ENCODE measurements at places on chromosomes 13 and 19. TPM values are rescaled to one million over a fixed set of nuclear protein-coding genes. Genes with fewer than 3 reads are reported as not detected.

The ZFP14 gene
- 6.3 TPM for total RNA-seq

The RUVBL2 gene
- total RNA-seq = 72.5 TPM

The PLEKHA4 gene
- 34.3 TPM for total RNA-seq

The FBXO17 gene
- total RNA-seq = 44.9 TPM

The GPR12 gene
- not detected for total RNA-seq

- no peak for DNase-seq
These were observed 206.4 kb downstream of the NHLRC3 start for GRCh38 chr13:39244561-39245230.

DNA sequence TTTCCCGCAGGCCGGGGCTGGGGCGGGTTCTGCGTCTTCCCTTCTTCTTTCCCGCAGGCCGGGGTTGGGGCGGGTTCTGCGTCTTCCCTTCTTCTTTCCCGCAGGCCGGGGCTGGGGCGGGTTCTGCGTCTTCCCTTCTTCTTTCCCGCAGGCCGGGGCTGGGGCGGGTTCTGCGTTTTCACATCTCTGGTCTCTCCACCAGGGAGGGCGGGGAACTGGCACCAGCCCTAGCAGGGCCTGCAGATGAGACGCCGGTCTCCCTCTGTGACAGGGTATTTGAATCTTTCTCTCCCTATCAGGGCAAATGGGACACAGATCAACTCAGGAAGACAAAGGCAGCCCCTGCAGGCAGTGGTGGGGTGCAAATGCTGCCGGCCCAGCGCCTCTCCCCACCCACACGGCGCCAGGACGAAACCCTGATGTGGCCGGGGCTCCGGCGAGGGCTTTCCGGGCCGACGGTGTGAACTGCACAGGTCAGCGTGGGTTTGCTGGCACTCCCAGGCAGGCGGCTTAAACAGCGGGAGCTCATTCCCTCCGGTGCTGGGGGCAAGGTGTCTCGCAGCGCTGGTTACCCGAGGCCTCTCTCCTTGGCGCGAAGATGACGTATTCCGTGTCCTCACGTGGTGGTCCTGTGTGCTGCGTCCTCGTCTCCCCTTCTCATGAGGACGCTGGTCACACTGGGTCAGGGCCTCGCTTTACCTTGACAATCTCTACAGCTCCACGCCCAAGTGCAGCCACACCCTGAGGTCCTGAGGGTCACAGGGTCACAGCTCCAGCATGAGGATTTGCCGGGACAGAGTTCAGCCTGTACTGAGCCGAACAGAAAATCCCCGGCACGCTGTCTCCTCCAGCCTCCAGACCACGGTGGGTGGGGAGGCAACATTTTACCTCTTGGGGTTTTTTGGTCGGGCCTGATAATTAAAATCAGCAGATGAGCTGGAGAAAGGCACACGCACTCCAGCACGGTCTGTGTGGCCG is 717 bp upstream of the C13orf46 start:
- DNase-seq = peak; percentile 83

DNA sequence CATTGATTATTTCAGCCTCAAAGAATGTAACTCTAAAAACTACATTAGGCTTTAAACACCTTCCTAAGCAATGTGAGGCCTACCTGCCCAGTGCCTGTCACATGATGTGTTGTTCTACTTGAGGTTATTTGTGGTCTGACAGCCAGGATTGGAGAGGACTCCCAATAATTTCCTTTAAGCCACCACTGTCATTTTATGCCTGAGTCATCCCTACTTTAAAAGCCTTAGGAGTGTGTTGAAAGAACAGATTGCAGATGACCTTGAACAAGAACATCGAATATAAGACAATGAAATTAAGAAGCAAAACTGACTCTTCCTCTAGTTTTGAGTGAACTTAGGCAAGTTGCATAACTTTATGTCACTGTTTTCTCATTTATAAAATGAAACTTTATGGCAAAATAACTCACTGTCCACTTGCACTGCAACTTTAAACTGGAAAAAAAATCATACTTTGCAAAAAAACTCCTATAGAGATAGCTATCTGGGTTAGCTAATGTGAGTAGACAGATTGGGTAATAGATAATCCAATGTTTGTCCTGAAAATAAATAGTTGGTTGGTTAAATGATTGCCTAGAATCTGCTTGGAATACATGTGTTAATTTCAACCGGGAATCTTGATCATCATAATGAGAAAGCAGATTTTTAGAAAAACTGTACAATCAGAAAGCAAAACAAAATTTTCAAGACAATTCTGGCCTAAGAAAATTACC is 361.2 kb downstream of the SUCLA2 start:
- no peak for DNase-seq

- DNase-seq = no peak
These were observed 79.5 kb upstream of the ZNF91 start for GRCh38 chr19:23474761-23475160.

DNA sequence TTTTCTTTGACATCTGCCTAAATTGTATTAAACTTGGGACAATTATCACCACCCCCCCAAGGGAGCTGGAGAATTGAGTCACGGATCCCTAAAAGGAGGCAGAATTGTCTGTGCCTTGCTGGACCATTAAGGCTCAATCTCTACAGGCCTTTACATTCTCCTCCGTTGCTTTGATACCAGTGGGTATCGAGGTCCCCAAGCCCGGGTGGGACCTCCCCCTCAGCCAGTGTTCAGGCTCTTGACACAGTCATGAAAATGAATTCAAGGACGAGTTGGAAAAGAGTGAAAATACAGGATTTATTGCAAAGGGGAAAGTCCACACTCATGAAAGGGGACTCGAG is 5.6 kb downstream of the PPP1R15A start:
- DNase-seq = no peak

DNA sequence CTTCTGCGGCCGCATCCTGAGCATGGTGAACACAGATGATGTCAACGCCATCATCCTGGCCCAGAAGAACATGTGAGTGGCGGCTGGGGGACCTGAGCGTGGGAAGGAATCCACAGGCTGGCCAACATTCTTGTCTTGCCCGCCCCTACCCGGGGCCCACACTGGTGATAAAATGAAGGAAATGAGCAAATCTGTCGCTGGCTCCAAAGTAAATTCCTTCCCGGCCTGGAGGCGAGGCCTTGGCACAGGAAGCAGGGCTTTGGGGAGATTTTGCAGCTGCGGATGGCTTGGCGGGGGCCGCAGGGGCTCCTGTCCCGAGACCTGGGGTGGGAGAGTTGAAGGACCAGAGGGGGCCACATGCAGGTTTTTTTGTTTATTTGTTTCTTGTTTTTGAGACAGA is 4.4 kb downstream of the KXD1 start:
- no peak for DNase-seq

DNA sequence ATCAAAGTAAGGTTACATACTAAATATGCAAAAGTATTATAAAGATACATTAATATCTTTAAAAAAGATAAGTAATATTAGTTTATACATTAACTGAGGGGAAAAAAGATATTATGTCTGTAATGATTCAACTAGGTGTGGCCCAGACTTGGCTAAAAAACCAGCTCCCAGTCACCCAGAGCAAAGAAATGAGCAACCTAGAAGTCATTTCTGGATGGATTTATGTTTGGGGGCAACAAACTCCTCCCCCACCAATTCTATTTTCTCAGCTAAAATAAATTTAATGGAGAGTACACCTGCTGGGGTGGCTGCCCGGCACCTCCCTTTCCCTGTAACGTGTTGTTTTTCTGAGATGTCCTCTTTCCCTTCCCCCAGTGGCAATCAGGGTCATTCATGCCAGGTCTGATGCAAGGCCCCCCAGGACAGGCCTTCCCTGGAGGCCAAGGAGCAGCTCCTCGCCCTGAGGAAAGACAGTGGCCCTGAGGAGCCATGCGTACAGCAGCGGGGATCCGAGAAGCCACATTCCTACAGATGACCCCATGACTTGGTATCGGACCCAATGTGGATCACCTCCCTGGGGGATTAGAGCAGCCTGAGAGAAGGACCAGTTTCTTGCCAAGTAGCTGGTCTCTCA is 78.6 kb upstream of the DOCK9 start:
- DNase-seq = no peak

DNA sequence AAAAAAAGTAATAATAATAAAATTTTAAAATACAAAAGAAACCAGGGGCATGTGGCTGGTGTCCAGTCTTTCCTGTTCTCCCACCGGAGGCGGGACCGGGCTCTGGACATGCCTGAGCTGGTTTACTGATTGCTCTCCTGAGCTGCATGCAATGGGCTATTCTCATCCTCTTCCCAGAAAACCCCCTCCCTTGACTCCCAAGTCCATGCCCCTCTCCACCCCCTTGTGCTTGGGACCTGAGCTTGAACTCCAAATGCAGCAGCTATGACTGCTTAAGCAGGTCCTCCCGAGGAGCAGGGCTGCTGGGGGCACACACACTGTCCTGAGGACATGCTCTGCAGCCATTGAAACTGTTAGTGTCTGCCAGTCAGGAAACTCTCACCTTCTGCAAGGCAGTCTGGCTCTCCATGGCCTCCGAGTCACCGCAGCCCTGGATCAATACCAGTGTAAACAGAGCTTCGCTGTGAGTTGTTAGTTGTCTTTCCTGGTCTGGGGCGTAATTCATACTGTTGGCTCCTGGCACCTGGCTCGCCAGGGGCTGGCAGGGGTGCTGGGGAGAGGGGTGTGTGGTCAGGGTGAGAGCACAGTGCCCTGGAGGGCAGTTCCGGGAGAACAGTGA is 41.6 kb upstream of the CHST8 start:
- no peak for DNase-seq

DNA sequence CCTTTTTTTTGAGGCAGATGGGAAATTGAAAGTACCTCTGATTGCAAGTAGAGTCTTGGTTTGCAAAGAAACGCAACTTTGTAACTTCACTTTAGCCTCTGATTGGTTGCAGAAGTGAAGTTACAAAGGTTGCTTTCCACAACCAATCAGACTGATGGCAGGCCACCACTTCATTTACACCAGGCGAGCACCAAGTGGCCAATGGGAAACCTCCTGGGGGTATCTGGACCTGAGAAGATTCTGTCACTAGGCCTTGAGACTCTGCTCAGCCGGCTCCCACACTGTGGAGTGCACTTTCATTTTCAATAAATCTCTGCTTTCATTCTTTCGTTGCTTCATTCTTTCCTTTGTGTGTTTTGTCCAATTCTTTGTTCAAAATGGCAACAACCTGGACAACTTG is 19.1 kb downstream of the PEPD start:
- no peak for DNase-seq

DNA sequence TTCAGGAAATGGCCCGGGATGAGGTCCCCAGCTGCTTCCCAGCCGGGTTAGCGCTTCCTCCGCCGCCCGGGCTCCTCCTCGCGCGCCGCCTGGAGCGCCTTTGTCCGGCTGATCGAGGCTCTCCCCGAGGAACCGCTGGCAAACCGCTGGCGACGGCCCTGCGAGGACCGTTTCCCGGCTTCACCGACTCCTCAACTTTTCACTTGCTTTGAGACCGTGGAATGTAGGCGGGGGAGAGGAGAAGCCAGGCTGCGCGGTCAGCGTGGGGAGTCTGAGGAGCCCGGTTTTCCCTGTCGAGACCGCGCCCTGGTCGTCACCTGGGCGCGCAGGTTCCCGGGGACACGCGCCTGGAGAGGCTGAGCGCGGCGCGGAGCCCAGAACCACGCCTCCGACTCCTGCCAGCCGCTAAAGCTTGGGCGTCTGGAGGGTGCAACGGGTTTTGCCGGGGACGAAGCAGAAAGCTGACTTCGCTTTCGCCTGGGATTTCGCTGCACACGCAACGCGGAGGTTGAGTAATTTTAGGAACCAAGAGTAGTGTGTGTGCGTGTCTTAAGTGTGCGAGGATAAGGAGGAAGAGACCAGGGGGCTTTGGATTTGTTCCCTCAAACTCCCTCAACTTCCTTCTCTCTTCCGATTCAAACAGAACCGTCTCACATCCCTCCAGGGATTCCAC is 7.3 kb upstream of the DGKH start:
- DNase-seq = no peak

DNA sequence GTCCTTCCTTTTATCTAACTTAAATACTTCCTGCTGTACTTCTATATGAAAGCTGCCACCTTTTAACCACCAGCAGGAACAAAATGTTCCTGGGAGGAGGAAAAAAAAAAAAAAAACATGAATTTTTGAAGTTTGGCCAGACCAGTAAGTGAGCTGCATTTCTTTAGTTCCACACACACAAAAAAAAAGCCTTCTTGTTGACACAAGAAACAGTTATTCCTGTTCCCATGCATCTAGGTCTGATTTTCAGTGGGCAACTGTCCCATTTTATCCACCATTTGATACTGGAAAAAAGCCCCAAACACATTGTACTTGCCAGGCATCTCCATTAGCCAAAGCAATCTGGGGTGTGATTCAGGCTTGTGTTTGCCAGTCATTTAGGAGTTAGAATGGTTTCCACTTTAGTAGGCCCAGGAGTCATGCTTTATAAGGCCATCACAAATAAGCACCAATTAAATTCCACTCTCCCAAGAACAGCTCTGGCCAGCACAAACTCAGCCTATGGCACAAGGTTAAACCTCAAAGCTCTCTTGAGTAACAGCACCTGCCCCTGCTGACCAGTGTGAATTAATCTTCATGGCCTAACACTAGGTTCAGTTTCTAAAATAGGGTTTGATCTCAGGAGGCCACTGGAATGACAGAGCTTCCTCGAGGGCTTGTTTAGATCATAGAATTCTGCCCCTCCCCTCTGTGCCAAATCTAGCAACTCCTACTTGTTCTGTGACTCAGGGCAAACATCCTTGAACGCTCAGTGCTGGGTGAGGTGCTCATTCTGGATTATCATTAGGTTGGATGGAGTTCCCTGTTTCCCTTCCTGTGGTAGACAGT is 67.1 kb downstream of the NUFIP1 start:
- DNase-seq = no peak

DNA sequence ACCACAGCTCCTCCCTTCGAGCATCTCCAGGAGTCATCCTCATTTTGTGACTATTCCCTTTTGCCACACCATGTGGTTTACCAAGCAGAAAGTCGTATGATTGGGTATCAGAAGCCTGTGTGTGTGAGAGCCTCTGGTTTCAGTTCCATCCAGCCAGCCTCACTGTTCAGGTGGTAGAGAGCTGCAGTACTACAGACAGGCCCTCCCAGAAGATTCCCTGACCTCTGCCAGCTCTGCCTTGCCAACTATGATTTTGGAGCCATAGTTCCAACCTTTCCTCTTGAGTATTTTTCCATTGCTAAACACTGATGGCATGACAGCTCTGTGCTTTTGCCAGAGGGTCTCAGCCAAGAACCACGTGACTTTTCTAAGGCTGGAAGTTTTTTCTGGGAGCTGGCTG is 82.5 kb downstream of the DHRS12 start:
- DNase-seq = no peak

DNA sequence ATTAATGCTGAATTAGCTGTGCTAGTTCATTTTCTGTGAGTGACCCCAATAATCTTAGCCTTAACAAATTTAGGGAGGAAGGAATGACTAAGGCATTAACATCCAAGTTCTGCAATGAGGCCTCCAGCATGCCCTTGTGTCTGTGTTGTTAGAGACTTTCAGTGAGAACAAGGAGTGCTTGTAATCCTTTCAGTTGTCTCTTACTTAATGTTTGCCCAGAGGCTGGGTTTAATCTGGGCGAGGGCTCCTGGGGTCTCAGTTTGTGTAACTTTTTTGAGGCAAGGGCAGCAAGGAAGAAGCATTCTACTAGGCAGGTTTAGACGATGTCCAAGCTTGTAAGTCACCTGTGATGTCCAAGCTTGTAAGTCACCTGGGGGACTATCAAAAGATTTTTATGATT is 24.3 kb downstream of the CCNA1 start:
- DNase-seq = no peak

DNA sequence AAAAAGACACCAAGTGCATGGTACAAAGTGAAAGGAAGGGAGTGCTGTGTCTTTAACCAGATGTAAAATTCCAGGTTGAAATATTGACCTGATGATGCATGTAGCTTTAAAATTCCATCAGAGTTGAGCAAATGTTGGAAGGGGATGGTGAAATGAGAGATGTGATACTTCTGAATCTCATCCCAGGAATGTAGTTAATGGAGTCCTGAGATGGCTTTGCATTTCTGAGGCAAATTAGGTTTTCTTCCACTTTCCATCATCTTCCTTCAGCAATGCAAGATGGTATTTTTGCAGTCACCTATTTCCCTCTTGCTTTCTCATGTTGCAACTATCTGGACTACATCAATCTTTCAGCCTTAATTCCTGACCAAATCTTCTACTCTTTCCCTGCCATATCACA is 194.1 kb upstream of the MIR17HG start:
- no peak for DNase-seq
